Right ventricle myocardium superior (tissue), 1 donor: ENCODE measurements at places on chromosomes 16 and 17.
A peak's percentile ranks its signal among the peaks of the same experiment; 100 is the strongest.

GRCh38 chr17:10278218-10278617, 79.8 kb upstream of the GAS7 start:
- peak; percentile 45 for DNase-seq

DNA sequence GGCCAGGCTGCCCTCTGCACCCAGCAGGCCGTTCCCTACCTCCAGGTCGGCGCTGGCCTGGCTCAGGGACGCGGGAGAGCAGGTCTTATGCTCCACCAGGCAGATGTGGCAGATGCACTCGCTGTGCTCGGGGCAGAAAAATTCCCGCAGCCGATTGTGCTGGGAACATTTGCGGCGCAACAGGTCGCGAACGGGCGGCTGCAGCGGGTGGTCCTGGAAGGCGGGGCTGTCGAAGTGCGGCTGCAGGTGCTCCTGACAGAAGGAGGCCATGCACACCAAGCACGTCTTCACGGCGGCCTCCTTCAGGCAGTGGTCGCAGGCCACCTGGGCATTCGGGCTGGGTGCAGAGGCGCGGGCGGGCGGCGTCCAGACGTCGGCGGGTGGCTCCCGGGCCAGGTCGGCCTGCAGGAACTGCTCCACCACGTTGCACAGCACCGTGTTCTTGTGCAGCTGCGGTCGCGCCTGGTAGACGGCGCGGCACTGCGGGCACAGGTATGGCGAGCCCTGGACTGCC, 439 bp downstream of the TRIM25 start:
- DNase-seq, result peak; percentile 55

GRCh38 chr17:63438092-63439051, 7.7 kb downstream of the CYB561 start:
- DNase-seq, result no peak

- peak; percentile 4 for DNase-seq
Measured at GRCh38 chr16:48517493-48517892, 92.5 kb downstream of the N4BP1 start.

DNA sequence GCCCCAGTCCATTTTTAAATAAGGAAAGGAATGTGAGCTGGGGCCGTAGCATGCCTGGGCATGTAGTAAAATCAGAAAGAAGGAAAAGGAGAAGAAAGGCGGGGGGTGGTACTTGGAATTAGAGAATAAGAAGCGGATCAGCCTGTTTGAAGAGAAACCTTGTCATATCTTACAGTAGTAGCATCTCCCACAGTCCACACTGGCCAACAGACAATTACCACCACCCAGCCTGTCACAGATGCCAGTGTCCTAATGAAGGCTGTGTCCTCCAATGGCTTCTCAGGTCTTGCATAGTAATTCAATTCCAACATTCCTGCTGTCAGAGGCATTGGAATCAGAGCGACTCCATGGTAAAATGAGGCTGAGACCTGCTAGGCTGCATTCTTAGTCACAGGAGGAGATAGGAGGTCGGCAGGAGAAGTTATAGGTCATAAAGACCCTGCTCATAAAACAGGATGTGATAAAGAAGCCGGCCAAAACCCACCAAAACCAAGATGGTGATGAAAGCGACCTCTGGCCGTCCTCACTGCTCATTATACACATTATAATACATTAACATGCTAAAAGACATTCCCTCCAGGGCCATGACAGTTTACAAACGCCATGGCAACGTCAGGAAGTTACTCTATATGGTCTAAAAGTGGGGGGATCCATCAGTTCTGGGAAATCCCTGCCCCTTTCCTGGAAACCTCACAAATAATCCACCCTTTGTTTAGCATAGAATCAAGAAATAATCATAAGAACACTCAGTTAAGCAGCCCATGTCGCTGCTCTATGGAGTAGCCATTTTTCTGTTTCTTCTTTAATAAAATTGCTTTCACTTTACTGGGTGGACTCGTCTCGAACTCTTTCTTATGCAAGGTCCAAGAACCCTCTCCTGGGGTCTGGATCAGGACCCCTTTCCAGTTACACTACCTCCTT, 9.6 kb upstream of the AKAP10 start:
- DNase-seq, result no peak

DNA sequence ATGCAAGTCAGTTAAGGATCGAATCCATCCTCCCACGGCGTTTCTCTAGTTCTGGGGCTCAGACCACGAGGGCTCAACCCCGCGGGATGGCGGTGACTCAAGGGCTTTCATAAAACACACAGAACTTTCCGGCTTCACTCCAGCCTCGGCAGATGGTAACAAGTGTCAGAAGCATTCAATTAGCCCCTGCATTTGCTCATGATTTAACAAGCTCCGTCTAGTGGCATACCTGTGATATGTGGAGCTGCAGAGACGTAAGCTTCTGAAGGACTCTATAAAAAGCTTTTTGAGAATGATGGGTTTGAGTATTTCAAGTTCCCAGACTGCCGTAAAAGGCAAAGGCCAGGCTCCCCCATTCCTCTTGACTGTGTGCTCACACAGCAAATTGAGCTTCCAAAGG, 91.3 kb upstream of the SEC14L1 start:
- DNase-seq, result no peak

DNA sequence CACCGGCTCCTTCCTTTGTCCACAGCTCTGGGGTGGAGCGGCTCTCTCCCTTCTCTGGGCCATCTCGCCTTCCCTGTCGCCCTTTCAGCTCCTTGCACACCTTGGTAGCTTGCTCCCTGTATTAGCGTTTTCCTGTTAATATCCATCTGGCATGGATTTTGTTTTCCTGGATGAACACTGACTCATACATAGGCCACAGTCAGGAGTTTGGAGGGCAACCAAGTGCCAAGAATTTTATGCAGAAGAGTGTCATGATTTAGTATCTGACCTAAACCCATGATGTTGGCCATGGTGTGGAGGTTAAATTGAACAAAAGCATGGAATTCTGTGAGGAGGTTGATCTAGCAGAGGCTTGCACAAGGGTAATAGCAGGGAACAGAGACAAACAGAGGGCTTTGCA, 180.9 kb downstream of the AIPL1 start:
- no peak for DNase-seq

GRCh38 chr16:3187798-3188674, at the start of gene OR1F1:
TSS of gene OR1F1 (plus strand) at chr16:3188204.
- DNase-seq, result no peak

DNA sequence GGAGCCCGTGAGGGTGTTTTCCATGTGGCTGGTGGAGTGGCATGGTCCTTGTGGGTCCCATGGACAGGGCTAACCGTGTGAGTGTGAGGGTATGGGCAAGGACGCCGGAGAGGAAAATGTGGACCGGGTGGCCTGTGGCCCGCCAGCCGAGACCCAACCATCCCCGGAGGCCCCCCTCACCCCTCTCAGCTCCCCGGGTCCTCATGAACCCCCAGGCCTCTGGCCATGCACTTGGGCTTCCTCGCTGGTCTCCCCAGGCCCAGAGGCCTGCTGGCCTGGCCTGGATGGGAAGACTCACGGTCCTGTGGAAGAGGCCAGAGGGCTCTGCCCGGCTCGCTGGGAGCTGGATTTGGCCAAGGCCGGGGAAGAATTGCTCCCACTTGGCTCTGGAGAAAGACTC, 13.1 kb downstream of the RAP1GAP2 start:
- DNase-seq, result no peak

DNA sequence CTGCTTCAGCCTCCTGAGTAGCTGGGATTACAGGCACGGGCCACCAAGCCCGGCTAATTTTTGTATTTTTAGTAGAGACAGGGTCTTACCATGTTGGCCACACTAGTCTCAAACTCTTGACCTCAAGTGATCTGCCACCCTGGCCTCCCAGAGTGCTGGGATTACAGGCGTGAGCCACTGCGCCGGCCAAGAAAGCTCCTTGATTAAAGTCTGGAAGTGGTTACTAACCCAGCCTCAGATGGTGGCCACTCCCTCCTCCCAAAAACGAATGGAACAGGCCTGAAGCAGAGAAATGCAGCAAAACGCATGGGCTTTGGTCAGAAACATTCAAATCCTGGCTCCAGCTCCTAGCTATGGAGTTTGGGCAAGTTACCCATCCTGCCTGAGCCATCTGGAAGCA, 11.3 kb downstream of the FKBP10 start:
- DNase-seq, result peak; percentile 36

DNA sequence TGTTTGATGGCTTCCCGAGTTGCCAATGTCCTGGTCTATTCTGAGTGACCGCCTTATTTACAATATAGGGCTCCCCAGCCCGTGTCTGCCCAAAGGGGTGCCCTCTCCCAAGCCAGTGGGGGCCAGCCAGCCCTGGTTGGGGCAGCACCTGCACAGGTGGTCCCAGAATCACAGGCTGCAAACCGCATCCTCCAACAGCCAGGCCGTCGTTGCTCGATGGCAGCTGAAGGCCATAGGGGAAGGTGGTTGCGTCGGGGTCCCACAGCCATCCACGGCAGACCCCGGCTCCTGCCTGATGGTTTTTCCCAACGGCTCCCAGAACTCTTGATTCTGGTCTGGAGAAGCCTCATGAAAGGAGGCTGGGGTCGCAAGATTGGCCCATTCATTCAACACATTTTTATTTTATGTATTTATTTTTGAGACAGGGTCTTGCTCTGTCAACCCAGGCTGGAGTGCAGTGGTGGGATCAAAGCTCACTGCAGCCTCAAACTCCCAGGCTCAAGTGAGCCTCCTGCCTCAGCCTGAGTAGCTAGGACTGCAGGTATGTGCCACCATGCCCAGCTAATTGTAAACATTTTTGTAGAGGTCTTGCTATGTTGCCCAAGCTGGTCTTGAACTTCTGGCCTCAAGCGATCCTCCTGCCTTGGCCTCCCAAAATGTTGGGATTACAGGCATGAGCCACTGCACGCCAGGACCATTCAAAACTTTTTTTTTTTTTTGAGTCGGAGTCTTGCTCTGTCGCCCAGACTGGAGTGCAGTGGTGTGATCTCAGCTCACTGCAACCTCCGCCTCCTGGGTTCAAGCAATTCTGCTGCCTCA, 79.0 kb upstream of the TOB1 start:
- DNase-seq, result no peak

DNA sequence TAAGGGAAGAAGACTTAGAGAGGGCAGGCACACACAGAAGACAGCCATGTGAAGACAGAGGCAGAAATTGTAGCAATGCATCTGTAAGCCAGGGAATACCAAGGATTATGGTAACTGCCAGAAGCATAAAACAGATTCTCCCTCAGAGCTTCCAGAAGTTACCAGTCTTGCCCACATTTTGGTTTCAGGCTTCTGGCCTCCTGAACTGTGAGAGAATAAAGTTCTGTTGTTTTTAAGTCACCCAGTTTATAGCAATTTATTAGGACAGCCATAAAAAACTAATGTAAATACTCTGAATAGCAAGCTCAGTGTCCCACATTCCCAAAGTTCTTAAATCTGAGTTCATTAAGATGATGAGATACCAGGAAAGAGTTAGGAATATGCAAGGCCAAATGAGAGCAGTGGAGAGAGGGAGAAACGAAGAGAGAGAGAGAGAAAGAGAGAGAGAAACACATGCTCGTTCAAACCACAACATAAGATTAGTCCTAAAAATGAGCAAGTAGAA, 123.4 kb downstream of the HS3ST3A1 start:
- no peak for DNase-seq

DNA sequence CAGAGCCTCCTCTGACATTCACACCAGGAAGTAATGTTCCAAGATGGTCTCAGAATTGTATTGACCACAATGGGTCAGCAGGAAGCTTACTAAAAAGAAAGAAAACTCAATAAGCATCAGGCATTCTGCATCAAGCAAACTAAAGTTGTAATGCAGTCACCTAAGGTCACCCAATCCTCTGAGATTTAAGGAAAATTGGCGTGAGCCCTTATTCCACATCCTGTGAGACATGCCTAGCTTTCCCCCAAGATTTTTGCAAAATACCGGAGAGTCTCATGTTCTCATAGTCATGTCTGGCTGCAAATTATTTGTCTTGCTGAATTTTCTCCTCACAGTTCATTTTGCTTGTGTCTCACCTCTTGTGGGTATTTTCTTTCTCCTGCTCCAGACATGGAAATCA, 417.1 kb upstream of the SOX9 start:
- DNase-seq, result no peak

DNA sequence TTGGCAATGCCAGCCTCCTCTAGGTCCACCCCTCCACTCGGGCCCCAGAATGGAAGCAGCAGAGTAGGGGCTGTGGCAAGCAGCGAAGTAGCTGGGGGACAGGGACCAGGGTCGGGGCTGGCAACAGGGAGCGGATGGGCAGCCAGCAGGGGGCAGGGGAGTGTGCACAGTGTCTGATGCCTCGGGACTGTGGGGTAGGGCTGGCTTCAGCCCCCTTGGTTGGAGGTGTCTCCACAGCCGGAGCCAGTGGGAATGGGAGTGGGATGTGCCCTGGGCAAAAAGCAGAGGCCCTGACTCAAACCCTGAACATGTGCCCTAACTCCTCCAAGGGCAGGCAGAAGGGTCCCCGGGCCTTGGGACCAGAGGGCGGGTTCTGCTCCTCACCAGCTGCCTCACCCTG, 18.5 kb upstream of the ARHGAP27 start:
- no peak for DNase-seq

GRCh38 chr16:20931066-20931600, 30.6 kb downstream of the LYRM1 start:
- no peak for DNase-seq

DNA sequence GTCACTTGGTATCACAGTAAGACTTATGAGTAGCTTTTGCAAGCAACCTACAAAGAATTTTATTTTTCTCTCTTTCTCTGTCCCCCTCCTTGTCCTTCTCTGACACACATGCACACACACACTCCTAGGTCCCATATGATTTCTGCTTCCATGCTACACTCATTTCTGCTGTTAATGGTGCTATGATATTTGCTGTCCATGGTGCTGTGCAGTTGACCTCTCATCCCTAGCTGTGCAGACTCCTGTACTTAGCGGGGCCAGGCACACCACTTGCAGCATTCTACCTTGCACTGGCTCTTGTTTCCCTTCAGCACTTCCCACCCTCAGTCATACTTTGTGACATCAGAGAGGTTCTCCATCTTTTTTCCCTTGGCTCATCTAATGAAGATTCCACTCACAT, 158.9 kb upstream of the CNTNAP4 start:
- no peak for DNase-seq

GRCh38 chr16:20830372-20830771, 24.0 kb downstream of the REXO5 start:
- DNase-seq, result no peak

- no peak for DNase-seq
Measured at GRCh38 chr16:24071666-24072360, 184.3 kb upstream of the CACNG3 start.
